ENCODE measurements at places on chromosomes 6 and 20.
A peak's percentile ranks its signal among the peaks of the same experiment; 100 is the strongest.

GRCh38 chr6:73826571-73826970 is 130.6 kb downstream of the CD109 start:
- DNase-seq, result no peak

GRCh38 chr6:20542927-20543602 is 8.8 kb downstream of the CDKAL1 start:
- no peak for DNase-seq

GRCh38 chr6:15399641-15400470 is 154.0 kb downstream of the JARID2 start:
- DNase-seq, result peak; percentile 64

- no peak for DNase-seq
These were observed 60.3 kb downstream of the UTRN start for GRCh38 chr6:144345451-144345850.

DNA sequence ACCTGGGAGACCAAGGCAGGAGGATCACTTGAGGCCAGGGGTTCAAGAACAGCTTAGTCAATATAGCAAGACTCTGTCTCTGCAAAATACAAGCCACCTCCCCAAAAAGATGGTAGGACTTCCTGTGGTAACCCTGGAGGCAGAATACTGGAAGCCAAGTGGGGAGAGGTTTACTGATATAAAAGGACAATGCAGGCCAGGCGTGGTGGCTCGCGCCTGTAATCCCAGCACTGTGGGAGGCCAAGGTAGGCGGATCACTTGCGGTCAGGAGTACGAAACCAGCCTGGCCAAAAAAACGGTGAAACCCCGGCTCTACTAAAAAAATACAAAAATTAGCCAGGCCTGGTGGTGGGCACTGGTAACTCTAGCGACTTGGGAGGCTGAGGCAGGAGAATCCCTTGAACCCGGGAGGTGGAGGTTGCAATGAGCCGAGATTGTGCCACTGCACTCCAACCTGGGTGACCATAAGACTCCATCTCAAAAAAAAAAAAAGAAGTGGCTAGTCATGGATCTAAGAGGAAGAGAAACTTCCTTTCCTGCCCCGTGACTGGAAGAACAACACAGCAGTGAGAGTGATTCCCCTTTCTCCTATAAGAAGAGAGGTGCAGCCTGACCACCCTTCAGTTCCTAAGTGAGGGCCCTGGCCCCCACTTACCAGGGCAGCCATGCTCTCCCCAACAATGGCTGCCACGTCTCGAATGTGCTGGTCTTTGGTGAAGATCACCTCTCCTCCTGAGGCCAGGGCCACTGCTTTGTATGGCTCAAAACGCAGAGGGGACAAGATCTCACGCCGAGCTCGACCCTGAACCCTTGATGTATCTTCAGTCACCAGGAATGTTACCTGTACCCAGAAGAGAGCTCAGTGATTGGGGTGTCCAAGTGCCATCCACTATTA is 6.2 kb downstream of the SAPCD1 start:
- no peak for DNase-seq

DNA sequence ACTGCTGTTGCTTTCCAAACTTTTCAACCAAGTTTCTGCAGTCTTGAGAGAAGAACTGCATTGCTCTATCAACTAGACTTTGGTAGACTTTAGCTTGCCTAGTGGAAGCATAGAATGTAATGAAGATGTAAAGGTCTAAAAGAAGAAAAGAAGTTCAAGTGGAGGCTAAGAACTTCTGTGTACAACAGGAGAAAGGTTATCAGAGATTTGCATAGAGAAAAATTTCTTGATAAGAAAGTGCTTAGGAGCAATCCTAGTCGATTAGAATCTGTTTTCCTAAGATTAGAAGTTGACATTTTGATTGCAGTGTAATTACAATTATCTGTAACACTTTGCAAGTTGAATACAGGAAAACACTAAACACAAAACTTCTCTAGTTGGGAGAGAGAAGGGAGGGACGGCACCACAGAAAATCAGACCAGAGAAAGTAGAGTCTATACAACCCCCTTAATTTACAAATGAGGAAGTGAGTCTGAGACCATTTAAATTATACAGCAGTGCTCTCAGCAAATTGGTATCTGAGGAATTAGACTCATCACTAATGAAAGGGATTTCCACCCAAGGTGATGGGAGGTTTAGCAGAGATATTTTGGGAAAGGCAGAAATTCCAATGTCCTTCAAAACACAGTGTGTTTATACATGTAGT is 194.3 kb upstream of the MARCKS start:
- DNase-seq, result no peak

DNA sequence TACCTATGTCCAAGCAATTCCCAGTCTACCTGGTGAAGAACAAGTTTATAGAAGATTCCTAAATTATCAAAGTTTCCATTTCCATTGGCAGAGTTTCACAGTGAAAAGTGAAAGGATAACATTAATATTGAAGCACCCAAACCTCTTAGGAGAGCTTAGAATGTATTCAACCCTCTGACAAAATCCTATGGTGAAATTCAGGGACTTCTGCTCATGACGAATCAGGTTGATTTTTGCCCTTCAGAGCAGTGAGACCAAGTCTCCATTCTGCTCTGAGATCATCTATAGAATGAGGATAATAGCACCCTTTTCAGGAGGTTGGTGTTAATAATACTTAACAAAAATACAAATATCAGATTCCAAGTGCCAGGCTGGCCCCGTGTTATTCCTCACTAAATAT is 15.5 kb downstream of the SERPINB1 start:
- DNase-seq, result no peak

DNA sequence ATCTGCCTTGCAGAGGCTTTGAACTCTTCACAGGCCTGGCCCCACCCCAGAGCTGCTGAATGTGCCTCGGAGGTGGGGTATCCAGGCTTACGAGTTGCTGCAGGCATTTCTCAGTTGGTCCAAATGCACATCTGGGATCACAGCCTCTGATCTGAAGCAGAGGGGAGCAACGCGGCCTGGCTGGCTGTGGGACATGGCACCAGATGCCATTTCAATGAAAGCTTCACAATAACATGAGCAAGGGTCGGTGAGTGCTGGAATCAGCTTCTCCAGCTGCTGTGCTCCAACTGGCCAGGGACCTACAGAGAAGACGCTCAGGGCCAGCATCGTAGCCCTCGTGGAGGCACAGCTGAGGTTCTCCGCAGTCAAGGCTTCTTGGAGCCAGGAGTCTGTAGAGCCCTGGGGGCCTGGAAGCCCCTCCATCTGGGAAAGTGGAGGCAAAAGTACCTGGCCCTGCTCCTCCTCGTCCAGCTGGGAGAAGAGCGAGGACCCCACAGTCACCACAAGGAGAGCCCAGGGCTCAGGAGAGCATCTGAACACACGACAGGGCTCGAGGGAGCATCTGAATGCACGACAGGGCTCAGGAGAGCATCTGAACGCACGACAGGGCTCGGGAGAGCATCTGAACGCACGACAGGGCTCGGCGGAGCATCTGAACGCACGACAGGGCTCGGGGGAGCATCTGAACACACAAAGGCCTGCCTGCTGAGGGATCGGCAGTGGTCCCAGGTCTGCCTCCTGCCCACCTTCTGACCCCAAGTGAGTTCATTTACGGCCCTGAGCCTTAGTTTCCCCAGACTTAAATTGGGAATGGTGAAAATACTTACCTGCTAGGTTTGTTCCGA is 165.2 kb downstream of the DLL1 start:
- DNase-seq, result peak; percentile 35

DNA sequence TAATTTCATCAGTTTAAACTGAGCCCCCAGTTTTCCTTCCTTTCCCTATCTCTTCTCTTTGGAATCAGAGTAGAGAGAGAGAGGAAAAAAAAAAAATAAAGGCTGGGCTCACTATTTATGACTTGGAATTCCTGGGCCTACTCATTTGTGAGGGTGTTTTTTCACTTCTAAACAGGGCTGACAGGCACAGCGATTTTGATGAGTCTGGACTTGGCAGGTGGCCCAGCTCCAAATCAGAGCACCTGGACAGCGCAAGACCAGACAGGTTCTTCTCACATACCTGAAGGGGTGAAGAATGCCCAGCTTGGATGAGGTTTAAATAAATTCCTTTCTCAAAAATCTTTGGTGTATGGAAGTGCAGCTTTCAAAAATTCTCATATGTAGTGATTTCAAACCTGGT is 122.2 kb downstream of the KIF13A start:
- no peak for DNase-seq

DNA sequence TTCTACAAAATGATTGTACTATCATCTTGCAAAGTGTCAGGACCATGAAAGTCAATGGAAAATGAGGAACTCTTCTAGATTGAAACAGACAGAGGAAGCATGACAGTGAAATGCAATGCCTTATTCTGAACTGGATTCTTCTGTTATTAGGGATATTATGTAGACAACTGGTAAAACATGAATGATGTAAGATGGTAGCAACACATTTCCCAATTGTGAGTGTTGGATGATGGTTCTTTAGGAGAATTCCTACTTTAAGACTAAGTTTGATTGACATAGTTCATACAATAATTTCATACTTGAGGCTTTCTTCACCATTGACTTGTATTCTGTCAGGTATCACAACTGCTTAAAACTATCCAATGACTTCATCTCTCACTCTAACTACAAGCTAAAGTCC is 4.5 kb downstream of the UBE3D start:
- DNase-seq, result no peak

DNA sequence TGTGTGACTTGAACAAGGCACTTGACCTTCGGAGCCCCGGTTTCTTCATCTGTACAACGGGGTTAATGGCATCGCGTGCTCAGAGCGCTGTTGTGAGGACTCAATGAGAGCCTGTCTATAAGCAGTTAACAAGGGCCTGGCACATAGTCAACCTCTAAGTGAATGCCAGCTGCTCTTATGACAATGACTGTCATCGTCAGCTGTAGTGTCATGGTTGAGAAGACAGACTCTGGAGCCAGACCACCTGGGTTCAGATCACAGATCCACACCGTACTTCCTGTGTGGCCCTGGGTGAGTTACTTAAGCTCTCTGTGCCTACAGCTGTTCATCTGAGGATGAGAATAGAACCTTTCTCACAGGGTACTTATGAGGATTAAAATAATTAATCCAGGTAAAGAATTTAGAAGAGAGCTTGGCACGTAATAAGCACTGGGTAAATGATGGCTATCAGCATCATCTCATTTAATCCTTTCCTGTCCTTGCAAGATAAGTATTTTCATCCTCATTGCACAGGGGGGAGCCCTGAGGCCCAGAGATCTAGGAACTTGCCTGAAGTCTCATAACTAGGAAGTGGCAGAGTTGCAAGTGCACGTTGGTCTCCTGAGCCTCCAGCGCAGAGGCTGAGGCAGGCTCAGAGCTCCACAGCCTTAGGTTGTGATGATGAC is 105.3 kb downstream of the EYA2 start:
- DNase-seq, result no peak

GRCh38 chr6:69392745-69393144 is 404.1 kb downstream of the LMBRD1 start:
- DNase-seq, result no peak

DNA sequence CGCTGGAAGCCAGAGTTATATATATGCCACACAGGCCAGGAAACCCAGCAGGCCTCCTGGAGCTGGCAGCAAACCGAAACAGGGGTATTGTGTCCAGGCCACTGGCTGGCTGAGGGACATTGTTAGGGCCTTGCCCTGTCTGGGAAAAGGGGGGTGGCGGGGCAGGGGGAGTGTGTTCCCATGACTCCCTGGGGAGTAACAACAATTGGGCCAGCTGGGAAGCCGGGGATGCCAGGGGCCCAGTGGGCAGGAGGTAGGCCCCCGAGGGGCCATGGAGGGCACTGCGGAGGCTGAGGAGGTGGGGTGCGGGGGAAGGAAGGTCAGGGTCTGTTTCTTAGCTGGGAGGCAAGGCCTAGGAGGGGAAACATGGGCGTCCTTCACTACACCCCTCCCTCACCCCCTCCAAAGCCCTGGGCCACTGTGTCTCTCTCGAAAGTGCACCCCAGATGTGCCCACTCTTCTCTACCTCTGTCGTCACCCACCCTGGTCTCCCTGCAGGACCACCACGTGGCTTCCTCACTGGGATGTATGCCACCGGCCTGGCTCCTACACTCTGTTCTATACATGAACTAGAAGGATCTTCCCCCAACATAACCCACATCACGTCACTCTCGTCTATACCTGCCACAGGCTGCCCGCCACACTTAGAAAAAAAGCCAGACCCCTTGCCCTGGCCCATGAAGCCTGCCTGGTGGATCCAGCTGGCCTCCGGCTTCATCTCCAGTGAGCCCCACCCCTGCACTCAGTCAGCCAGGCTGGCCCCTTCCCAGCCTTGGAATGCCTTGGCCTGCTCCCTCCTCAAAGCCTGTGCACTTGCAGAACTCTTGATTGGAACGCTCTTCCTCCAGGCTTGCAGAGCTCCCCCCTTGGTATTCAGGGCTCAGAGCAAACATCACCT is 7.8 kb upstream of the E2F1 start:
- peak; percentile 64 for DNase-seq

- no peak for DNase-seq
These were observed 36.2 kb upstream of the OLIG3 start for GRCh38 chr6:137530404-137530803.

DNA sequence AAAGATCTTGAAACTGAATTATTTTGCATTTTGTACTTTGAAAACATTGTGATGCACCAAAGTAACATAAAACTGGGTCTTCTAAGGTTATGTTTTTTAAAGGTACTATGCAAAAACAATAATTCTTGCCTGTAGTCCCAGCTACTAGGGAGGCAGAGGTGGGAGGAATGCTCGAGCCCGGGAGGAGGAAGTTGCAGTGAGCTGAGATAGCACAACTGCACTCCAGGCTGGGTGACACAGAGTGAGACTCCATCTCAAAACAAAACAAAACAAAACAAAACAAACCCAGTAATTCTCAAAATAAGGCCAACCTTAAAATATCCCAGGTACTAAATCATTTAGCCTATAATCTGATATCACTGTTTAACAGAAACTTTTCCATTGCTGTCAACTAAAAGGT is 269.6 kb downstream of the KHDC1L start:
- DNase-seq, result no peak

- DNase-seq, result peak; percentile 49
These were observed 92.7 kb downstream of the SASH1 start for GRCh38 chr6:148435386-148435785.

- peak; percentile 38 for DNase-seq
These were observed 1.1 kb upstream of the PANK2 start for GRCh38 chr20:3887876-3888620.

DNA sequence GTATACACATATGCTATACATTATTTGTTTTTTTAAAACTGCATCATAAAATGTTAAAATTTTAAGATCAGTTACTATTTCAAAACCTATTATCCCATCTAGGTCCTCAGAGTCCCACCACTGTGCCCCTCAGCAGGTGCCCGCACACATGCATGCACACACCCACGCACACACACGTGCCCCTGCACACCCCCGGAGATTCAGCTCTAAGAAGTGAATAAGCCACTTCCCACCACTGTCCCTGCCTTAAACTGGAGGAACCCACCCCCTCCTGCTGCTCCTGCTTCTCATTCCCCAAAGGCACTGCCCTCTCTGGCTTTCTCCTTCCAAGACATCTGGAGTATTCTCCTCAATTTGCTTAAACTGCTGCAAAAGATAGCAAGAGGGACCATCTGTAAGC is 5.4 kb upstream of the FAM210B start:
- DNase-seq, result no peak

- DNase-seq, result no peak
These were observed 524.0 kb downstream of the CD83 start for GRCh38 chr6:14641423-14642135.

- DNase-seq, result no peak
These were observed 14.3 kb upstream of the FOXP4 start for GRCh38 chr6:41531591-41532582.
